Daoy (cell line): ENCODE measurements at places on chromosomes 3 and 15. TPM values are rescaled to one million over a fixed set of nuclear protein-coding genes. Genes with fewer than 3 reads are reported as not detected.

Gene FAM81A
- 1.4 and 1.6 TPM in 2 replicates for total RNA-seq

Gene SOX14
- total RNA-seq = not detected in 2 replicates

Gene LIPH
- total RNA-seq = 0.63 TPM in 1 of 2 replicates, not detected in the other

Gene ACTC1
- total RNA-seq = not detected in 2 replicates

Gene ENTPD3
- 4.2 TPM in 1 of 2 replicates, not detected in the other for total RNA-seq

Gene ARPP21
- total RNA-seq = not detected in 2 replicates

Gene SEMA5B
- not detected in 2 replicates for total RNA-seq

Gene MKRN2
- 40.2 and 43.2 TPM in 2 replicates for total RNA-seq

- DNase-seq = no peak
Observed at GRCh38 chr3:64900617-64901521, 213.1 kb upstream of the ADAMTS9 start.

GRCh38 chr15:86857701-86858100 is 778.0 kb downstream of the AGBL1 start:
- no peak for DNase-seq

DNA sequence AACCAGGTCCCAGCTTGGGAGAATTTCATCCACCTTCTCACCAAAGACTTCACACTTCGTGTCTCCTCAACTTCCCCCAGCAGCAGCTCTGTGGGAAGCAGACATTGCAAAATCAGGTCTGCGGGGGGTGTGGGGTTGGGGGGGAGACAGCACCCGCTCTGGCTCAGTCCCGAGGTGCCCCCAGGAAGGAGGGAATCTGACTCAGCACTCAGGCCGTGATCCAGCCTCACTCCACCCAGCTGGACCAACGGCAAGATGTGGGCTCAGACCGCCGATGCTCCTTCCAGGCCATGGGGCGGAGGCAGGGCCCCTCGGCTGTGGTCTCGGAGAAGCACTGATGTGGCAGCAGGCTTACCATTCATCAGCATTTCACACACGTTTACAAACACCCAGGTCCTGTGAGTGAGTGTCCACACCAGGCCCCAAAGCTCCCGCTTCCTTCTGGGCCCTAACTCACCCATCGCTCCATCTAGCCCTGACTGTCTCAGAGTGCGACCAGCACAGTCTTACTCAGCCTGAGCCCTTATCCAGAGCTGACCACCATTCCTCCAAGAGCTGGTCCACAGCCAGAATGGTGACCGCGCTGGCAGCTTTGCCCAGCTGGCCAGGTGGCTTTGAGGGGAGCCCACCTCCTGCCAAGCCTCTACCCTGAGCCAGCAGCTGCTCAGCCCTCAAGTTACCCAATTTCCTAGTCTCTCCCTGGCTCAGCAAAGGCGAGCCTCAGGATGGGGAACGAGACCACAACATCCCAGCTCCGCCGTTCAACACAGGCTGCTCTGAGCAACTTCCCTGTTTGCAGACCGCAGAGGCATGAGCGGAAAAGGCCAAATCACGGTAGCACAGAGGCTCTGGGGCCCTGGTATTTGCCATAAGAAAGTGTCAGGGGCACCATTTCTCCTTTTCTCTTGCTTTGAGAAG is 3.3 kb downstream of the STAB1 start:
- peak; percentile 49 for DNase-seq

DNA sequence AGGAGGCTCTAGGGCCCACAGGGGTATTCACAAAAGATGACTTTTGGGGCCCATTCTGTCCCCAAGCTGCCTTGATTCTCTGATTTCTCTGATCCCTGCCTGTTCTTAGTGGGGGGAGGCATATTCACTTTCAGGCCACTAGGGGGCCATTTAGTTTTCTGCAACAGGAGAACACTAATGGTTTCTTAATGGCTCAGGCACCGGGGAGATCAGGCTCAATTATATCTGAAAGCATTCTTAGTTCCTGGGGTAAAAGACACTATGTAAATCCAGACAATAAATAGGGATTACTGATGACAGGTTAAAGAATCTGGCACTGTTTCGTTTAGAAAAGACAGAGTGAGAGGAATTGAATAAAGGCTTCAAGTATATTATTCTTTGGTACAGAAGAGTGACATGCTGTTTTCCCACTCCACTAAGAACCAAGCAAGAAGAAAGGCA is 2.5 kb upstream of the INAFM2 start:
- DNase-seq = peak; percentile 46

GRCh38 chr15:52213206-52213605 is 22.0 kb upstream of the GNB5 start:
- DNase-seq = no peak

- no peak for DNase-seq
Observed at GRCh38 chr3:162777118-162777517, 1280.5 kb downstream of the OTOL1 start.

- DNase-seq = peak; percentile 84
Observed at GRCh38 chr15:51776952-51777569, 25.7 kb downstream of the TMOD2 start.

DNA sequence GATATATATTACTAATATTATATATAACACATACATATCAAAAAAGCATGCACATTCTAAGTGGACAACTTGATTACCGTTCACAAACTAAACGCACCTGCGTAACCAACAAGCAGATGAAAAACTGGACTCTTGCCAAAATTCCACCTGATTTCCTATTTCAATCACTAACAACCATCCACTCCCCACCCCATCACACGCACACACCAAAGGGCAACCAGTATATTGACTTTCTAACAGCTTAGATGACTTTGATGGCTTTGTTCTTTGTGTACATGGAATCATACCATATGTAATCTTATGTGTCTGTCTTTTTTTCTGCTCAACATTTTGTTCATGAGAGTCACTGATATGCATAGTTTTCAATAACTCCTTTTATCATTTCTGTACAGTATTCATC is 496.8 kb upstream of the ARRDC4 start:
- DNase-seq = no peak

DNA sequence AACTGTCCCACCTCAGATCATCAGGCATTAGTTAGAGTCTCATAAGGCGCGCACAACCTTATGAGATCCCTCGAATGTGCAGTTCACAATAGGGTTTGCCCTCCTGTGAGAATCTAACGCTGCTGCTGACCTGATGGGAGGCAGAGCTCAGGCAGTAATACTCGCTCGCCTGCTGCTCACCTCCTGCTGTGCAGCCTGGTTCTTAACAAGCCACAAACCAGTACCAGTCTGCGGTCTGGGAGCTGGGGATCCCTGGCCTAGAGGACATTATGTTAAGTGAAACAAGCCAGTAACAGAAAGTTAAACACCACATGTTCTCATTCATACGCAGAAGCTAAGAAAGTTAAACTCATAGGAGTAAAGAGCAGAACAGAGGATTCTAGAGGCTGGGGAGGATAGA is 47.0 kb downstream of the MAP3K13 start:
- peak; percentile 7 for DNase-seq

DNA sequence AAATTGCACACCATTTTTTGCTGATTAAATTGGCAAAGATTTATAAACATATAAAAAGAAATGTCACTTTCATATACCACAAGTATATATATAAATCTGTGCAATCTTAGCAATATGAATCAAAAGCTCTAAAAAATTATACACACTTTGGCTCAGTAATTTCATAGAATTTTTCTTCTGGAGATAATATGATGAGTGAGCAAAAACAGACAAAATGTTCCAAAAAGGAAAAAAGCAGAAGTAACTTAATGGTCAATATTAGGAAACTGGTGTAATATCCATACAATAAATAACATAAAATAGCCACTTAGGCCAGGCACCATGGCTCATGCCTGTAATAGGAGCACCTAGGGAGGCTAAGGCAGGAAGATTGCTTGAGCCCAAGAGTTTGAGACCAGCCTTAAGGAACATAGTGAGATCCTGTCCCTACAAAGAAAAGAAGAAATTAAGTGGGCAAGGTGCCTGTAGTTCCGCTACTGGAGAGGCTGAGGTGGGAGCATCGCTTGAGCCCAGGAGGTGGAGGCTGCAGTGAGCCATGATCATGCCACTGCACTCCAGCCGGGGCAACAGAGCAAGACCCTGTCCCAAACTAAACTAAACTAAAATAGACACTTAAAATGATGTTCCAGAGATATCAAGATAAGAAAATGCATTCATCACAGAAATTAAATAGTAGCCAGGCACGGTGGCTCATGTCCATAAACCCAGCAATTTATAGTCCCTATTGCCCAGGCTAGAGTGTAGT is 52.1 kb downstream of the TFDP2 start:
- DNase-seq = no peak

DNA sequence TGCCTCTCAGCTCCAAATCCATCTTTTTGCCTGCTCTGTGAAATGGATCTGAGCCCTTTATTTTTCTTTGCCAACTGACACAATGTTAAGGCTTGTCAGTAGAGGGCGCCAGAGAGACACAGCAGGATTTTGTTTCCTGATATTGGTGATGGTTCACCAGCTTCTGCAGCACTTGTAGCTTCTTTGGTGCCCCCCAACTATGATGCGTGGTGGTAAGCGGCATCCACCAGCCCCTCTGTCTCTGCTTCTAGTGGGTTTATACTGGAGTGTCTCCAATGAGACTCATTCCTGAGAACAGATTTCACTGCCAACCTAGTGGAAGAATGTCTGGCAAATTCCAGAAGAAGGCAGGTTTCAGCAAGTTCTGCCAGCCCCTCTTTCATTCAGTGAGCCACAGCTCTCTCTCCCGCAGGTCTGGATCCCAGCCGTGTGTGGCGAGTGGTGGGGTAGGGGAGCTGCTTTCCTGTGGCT is 471.9 kb upstream of the FRG2C start:
- peak; percentile 15 for DNase-seq

- no peak for DNase-seq
Observed at GRCh38 chr15:70235347-70235746, 137.6 kb upstream of the TLE3 start.

GRCh38 chr3:99852851-99853250 is 35.2 kb downstream of the CMSS1 start:
- no peak for DNase-seq

DNA sequence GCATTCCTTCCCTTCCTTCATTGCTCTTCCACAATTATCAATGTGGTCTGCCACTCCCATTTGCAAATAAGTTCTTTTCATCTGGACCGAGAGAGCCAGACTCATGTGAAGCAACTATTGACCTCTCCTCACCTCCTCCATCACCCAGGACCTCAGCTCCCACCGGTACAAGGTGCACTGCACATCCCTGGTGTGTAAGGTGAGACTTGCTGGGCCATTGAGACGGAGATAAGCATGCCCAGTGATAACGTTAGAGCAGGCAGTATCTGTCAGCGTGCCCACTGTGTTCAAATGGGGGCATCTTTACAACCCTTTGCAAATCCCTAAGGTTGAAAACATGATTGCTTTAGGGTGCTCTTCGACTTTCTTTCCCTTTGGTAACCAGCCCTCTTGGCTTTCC is 154.8 kb downstream of the ADAMTS17 start:
- DNase-seq = no peak

GRCh38 chr3:197031315-197032285 is 2.0 kb upstream of the MELTF start:
- peak; percentile 98 for DNase-seq

DNA sequence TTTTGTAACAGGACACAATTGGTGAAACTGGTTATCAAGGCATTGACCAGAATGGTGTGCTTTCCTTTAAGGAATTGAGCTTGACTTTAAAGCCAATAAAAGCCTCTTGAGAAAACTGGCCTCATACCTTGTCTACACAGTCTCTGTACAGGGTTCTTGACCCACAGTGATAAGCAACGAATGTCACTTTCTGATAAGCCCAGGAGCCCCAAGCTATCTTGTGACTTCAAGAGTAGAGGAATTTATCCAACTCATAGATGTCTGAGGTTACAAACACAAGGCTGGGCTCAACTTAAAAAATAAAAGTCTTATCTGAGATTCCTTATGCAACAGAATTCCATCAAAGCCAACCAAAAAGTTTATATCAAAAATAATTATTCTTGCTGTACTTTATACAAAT is 212.1 kb downstream of the GBE1 start:
- no peak for DNase-seq

DNA sequence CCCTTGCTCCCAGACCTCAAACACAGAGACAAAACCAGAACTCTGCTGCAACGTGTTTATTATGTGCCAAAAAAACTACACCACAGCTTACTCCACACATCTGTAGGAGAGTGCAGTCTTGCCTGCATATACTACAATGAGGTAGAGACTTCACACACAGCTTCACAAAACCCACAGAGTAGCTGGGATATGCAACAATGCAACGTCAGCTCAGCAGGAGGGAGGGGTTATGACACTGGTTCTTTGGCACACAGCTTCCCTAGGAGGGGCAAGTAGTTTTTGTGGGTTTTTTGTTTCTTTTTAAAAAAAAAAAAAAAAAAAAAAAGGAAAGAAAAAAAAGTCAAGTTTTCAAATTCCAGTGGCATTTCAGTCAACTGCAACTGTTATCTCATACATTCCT is 2.9 kb upstream of the RPS17 start:
- peak; percentile 32 for DNase-seq

DNA sequence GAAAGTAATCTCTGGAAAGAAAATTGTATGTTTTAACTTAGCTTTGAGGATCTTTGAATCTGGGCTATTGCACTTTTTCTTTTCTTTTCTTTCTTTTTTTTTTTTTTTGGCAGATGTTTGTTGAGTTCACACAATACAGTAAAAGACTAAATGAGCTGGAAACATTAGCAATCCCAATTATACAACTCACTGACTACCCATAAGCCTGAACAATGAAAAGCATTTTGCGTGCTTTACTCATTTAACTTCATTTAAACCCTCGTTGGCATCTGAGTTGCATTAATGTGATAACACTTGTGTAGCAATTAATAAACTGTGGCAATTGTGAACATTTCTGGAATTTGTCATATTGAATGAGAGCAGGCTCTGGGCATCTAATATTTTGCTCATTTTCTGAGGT is 269.4 kb upstream of the RBMS3 start:
- no peak for DNase-seq

DNA sequence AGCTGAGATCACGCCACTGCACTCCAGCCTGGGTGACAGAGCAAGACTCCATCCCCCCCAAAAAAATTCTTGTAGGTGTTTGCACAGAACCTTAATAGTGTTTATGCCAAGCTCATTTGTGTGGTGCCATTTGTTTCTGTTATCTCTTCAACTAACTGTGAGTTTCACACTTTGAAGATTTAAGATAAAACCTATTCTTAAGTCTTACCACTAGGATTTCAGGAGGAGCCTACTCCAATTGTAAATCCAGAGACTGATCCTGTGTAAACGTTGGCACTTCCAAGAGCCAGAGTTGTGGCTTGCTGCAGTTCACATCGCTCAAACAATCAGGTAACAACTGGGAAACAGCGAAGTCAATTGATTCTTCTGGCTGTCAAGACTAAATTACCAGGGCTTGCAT is 242.4 kb upstream of the SATB1 start:
- no peak for DNase-seq

- DNase-seq = no peak
Observed at GRCh38 chr3:26011276-26011675, 221.4 kb downstream of the OXSM start.

DNA sequence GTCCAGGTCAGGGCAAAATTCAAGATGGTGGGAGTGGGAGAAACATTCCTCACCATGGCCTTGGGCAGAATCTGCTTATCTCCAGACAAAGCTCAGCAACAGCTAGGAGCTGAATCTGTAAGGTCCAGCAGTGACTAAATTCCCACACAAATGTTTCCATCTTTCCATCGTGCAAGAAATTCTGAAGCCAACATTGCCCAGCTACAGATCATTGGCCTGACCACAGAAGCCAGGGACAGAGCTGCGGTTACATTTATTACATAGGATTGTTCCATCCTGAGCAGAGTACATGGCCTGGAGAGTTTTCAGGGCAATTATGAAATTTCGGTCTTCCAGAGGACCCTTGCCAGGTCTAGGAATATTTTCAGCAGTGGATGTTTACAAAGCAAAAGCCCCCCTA is 100.3 kb downstream of the LIPC start:
- no peak for DNase-seq
